ENCODE measurements at places on chromosomes 13 and 19.

GRCh38 chr13:94886191-94886590 lies 173.8 kb upstream of the SOX21 start:
- no peak for DNase-seq

GRCh38 chr13:101511766-101512165 lies 59.3 kb downstream of the ITGBL1 start:
- no peak for DNase-seq

GRCh38 chr19:3573858-3574637 lies 1.3 kb downstream of the HMG20B start:
- DNase-seq, result peak; percentile 71

- DNase-seq, result no peak
Measured at GRCh38 chr13:98875146-98875729, 102.6 kb downstream of the DOCK9 start.

- no peak for DNase-seq
Measured at GRCh38 chr13:82758044-82758443, 1124.2 kb downstream of the SLITRK1 start.

- no peak for DNase-seq
Measured at GRCh38 chr13:92255526-92255925, 857.1 kb downstream of the GPC5 start.

DNA sequence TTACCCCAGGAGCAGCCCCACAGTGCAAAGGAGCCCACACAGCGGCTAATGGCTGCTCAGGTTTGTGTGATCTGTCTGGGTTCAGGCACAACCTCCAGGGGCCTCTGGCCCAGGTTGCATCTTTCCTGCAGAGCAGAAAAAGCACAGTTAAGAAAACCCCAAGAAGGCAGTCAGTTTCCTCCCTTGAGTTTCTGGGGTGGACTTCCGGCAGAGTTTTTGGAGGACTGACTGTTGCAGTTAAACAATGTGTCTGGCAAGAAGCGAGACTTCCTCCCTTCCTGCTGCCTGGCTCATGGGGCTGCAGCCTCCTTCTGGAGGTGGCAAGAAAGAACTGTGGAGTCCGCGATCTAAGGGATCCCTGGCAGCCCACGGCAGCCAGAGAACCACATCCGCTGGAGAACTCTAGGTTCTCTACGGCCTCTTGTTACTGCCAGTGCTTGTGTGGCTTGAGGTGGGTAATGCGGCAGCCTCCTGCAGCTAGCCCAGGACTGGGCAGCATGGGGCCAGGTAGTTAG lies 114.4 kb downstream of the ZDHHC20 start:
- no peak for DNase-seq

DNA sequence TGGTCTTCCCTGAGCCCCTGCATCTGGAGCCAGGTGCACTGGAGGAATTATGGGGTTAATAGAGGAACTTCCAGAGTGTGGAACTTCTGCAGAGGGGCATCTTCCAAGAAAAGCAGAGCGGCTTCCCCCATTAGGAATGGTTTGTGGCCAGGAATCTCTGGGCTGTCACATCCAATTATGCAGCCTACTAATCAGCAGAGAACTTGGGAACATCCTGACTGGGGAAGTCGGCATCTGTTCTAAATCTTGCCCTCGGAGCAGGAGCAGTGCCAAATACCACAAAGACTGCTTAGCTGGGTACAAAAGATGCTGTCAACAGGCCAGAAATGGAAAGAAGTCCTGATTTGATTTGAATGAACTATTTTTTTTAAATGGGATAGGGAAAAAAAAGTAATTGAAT lies 435.1 kb downstream of the ZNF536 start:
- no peak for DNase-seq

GRCh38 chr19:52230685-52231084 lies 38.7 kb upstream of the ZNF766 start:
- no peak for DNase-seq

GRCh38 chr13:74891610-74892009 lies 590.4 kb downstream of the TBC1D4 start:
- no peak for DNase-seq

DNA sequence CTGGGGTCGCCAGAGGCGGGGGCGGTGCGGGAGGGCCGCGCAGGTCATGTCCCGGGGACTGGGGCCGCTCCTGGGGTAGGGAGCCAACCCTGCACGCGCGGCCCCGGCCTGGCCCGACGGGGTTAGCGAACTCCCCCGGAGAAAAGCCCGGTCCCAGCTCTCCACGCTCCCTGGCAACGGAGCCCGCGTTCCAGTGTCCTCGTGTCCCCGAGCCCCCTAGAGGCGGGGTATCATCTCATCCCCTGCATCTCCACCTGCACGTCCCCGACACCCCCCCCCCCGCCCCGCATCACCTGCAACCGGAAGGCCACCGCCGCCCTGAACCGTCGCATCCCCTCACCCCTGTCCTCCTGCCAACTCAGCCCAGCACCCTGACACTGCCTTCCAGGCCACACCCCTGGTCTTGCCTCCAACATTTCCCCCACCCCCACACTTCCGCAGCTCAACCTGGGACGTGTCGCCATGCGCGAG lies 2.7 kb downstream of the WDR88 start:
- DNase-seq, result no peak

GRCh38 chr19:21587549-21587948 lies 82.1 kb downstream of the ZNF429 start:
- no peak for DNase-seq

DNA sequence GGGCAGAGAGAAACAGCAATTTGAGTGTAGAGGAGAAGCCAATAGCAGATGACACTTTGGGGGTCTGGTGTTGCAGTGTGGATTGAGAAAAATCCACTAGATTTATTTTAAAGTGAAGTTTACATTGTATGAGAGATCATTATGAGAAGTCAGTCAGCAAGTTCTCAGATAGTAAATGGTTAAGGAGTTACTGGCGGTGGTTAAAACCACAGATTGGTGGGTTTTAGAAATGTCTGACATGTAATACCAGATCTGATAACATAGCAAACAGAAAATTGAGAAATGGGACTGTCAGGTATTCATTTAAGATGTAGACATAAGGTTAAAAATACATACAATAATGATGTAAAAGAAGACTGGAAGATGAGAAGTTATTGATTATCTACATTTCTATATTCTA lies 7.2 kb downstream of the ABHD13 start:
- DNase-seq, result no peak

DNA sequence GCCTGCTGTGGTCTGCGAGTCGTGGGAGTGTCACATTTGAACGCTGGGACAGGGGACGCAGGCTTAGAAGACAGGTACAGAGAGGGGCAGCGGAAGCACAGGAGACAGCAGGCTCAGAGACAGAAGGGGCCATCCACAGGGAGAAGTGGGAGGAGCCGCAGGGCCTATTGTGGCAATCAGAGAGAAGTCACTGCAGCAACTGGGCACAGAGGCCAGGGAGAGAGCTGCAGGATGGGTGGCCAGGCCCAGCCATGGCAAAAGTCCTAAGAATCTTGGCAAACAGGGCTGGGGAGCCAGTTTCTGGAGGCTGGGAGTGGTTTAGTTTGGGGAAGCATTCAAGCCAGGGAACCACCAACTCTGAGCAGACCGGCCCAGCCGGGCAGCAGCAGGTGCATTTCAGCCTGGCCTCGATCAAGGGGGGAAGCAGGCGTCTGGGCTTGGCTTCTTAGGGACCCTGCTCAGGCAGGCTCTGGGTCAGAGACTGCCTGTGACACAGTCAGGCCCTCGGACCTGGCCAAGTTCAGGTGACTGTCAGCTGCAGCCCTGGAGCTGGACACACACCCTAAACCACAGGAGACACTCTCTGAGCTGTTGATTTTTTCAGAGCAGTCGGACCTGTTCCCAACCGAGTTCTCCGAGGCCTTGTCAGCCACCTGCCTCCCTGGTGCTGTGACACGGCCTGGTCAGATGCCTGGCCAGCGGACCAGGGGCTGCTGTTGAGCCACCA lies 11.8 kb downstream of the SH3GL1 start:
- no peak for DNase-seq

- no peak for DNase-seq
Measured at GRCh38 chr19:43229315-43229714, 23.9 kb upstream of the PSG4 start.

GRCh38 chr13:72126424-72126823 lies 259.4 kb upstream of the DACH1 start:
- no peak for DNase-seq

DNA sequence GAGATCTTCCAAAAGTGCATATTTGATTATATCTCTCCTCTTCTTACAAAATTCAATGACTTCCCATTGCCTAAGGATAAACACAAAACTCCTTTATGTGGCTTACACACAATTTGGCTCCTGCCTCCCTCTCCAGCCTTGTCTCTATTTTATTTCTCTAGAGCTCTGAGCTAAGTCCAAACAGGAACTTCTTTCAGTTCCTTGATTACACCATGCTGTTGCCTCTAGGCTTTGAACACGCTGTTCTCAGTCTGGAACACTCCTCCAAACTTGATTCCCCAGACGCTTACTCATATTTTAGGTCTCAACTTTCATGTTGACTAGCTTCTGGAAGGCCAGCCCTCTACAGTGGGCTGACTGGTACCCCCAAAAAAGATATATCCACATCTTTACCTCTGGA lies 258.5 kb downstream of the COG6 start:
- DNase-seq, result peak; percentile 44

GRCh38 chr19:45191375-45191774 lies 12.8 kb downstream of the BLOC1S3 start:
- no peak for DNase-seq

DNA sequence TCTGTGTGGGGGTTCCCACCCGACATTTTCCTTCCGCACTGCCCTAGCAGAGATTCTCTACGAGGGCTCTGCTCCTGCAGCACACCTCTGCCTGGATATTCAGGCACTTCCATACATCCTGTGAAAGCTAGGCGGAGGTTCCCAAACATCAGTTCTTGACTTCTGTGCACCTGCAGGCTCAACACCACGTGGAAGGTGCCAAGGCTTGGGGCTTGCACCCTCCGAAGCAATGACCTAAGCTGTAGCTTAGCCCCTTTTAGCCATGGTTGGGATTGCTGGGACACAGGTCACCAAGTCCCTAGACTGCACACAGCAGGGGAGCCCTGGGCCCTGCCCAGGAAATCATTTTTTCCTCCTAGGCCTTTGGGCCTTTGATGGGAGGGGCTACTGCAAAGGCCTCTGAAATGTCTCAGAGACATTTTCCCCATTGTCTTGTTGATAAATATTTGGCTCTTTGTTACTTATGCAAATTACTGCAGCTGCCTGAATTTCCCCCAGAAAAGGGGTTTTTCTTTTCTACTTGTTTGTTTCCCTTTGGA lies 1004.8 kb downstream of the OLFM4 start:
- no peak for DNase-seq

DNA sequence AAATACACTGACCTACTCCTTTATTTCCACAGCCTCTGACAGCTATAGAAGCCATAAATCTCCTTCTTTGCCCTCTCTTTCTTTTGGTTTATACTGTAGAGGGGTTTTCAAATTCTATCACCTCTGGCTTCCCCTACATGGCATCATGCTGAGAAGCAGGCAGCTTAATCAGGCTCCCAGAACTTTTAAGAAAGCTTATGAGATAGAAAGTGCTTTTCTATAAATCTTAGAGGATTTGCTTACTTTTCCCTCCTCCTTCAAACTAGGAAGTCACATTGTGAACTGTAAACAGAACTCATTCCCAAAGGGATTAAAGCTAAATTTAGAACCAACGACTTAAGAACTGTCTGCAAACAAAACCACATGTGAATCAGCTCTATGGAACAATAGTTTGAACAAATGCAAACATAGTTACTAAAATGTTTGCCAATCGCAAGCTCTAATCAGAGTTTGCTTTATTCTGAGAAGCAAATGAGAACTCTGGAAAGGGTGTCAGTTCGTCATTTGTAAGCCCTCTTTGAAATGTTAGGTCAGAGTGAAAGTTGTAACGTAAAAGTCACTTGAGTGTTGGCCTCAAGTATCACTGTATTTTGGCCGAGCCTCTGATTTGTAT lies 344.1 kb downstream of the RFC3 start:
- DNase-seq, result no peak

- DNase-seq, result no peak
Measured at GRCh38 chr19:15324791-15325519, 7.4 kb downstream of the BRD4 start.

- no peak for DNase-seq
Measured at GRCh38 chr13:109918179-109918711, 131.9 kb upstream of the IRS2 start.

DNA sequence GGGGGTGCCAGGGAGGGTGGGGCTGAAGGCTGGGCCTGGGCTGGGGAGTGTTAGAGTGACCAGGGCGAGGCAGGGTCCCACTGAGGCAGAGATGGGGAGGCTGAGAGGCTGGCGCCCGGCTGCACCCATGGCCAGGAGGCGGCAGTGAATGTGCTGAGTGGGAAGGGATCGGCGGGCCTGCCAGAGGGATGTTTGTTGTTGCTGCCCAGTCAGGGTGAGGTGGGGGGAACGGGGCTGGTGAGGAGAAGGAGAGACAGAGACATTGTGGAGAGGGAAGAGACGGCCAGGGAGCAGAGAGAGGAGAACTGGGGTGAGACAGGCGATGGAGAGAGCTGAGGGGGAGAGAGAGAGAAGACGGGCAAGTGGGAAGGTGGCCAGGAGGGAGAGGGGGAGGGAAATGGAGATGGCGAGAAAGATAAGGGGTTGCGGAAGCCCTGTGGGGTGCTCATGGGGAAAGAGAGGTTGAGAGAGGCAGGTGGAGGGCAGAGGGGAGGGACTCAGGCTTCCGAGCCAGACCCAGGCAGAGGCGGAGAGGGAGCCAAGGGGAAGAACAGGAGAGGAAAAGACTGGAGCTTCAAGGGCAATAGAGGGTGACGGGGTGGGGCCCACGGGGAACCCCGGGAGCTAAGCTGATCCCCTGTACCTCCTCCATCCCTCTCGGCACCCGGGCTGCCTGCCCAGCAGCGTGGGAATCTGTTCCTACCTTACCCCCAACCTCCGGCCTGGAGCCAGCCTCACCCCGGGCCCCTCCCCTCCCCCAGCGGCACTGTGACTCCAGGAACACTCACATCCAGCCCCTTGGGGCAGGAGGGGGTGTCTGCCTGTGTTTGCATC lies 690 bp upstream of the B3GNT8 start:
- DNase-seq, result peak; percentile 54

DNA sequence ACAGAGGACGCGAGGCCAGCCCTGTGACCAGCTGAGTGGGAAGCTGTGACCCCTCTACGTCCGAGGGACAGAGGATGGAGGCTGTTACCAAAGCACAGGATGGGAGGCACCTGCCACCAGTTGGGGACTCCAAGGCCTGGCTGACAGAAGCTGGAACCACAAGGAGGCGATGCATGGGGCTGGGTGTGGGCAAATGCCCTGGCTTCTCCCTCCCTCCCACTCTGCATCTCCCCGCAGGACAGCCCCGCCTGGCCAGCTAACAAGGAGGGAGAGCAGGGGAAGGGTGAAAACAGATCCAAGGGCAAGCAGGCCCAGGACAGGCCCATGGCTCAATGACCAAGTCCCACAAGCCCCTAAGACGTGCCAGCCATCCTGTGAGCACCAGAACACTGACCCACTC lies 28.6 kb downstream of the AKT2 start:
- DNase-seq, result no peak

- no peak for DNase-seq
Measured at GRCh38 chr13:29423050-29423449, 172.4 kb downstream of the SLC7A1 start.

GRCh38 chr13:112104881-112105234 lies 37.9 kb downstream of the SOX1 start:
- no peak for DNase-seq

DNA sequence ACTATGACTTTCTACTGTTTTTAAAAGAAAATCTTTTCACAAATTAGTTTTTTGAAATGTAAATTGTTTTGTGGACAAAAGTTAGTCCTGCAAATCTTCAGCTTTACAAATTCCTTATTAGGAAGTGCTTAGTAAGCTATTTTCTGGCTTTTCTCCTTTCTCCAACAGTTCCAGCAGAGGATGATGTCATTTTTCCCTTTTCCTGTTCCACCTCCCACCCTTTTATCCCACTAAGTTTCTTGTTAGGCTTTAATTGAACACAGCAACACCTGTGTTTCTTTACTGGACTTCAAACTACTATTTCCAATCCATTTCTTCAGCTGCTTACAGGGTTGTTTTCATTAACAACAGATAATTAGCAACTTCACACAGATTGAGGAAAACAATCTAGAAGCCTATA lies 389.2 kb downstream of the NDFIP2 start:
- DNase-seq, result no peak
